ENCODE measurements at places on chromosomes 5 and 9. TPM values are rescaled to one million over a fixed set of nuclear protein-coding genes. Genes with fewer than 3 reads are reported as not detected.

DNA sequence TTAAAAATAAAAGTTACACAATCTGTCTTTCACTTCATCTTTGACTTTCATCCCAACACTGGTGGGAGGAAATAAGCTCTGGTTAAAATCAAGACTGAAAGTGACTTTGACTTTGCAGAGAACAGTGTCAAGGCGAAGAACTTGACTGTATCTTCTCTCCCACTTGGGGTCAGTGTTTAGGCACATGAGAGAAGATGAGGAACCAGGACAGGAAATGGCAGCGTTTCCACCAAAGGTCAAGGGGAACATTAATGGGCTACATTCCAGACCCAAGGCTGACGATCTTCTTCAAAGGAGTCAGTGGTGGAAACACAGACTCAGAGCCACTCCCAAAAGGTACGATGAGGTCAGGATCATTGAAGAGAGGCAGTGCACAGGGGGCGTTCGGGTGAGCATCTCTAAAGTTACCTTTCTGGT is 409.5 kb downstream of the ARHGEF28 start:
- DNase-seq: peak; percentile 80

- peak; percentile 83 for DNase-seq
Observed at GRCh38 chr5:171863935-171864334, 78.3 kb downstream of the SMIM23 start.

TAS2R1 gene
- not detected for total RNA-seq

RNF224 gene
- total RNA-seq: not detected

GRCh38 chr5:75964008-75964407 is 119.2 kb upstream of the SV2C start:
- DNase-seq: no peak

PLAC8L1 gene
- not detected for total RNA-seq

GRCh38 chr5:132487841-132488555 is 2.6 kb downstream of the IRF1 start:
- no peak for DNase-seq

DNA sequence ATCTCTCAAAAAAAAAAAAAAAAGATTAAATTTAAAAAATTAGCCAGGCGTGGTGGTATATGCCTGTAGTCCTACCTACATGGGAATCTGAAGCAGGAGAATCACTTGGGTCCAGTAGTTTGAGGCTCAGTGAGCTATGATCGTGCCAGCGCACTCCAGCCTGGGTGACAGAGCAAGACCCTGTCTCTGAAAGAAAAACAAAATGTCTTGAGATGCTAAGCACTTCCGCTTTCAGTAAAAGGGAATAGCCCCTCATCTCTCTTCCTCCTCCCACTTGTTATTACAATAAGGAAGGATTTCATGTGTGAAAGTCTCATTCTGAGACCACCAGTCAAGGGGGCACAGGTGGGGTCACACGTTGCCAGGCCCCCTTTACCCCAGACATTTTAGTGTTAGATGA is 79.4 kb downstream of the GOLPH3 start:
- DNase-seq: no peak

- DNase-seq: no peak
Observed at GRCh38 chr5:59819806-59820205, 73.7 kb downstream of the PDE4D start.

DNA sequence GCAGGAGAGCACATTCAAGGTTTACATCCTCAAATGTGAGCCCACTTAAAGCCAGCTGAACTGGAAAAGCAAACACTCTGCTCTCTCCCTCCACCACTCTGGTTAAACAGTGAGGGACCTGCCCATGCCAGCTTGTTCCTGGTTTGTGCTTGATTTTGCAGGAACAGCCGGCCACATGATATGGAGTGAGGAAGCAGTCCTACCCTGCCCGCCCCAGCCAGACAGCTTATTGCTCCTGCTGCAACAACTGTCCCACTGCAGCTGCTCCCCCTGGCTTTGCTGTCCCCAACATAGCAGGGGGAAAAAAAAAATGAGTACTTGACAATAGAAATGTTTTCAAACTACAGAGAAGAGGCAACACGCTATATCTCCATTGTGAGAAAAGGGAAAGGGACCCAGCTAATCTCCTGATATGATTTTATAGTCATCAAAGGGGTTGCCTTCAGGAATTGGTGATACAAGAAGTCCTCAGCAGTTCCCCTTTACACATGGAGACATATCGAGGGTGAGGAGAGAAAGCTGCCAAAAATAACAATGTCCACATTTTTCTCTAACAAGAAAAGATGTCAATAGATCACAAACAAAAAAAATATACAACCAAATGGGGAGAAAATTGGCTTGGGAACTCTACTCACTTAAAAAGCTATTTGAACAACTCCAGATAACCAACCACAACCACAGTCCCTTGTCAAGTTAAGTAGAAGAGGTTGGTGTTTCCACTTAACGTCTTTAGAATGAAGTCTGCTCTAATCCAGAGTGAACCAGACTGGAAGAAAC is 4.6 kb downstream of the MYO10 start:
- DNase-seq: peak; percentile 63

GRCh38 chr9:37290940-37291485 is 131.5 kb upstream of the GRHPR start:
- DNase-seq: peak; percentile 91

DNA sequence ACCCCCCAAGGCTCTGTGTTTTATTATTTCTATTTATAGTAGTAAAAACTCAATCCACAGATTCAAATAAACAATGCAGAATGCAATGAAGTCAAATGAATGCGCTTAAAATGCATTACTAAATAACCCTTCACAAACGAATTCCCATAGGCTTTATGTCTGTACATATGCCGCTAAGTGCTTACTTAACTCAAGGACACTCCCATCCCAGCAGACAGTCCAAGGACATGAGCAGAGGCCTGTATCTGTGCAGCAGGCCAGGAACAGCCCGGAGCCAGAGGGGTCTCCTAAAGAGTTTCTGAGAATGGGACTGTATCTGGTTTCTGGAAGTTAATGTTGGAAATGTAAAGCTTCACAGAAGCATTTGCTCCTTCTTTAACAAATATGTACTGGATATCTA is 59.8 kb downstream of the MARCHF11 start:
- no peak for DNase-seq

NKD2 gene
- 0.81 TPM for total RNA-seq

SLCO6A1 gene
- total RNA-seq: not detected

WWC1 gene
- 2.7 TPM for total RNA-seq

KIF24 gene
- total RNA-seq: 0.74 TPM

- no peak for DNase-seq
Observed at GRCh38 chr9:134367791-134368490, 41.7 kb downstream of the RXRA start.

- no peak for DNase-seq
Observed at GRCh38 chr5:64727150-64727549, 36.8 kb downstream of the SHISAL2B start.

DNA sequence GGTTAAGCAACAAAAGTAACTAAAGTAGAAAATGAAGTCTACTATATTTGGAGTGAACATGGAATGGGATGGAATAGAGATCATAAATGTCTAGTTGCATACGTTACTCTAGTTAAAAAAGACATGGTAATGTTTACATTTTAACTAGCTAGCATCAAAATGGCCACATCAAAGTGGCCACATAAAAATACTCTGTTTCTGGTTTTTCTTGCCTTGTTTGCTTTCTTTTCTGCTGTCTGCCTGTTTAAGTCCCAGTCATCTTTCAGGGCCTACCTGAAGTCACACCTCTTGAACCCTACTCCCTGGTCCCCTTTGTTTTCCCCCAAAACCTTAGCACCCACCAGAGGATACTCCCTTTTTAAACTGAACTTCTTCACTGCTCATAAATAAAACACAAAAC is 6.4 kb upstream of the KIF2A start:
- DNase-seq: no peak

LCN9 gene
- not detected for total RNA-seq

C9 gene
- total RNA-seq: not detected

ADAMTSL2 gene
- total RNA-seq: not detected

OR13C5 gene
- not detected for total RNA-seq

All from fibroblast of the aortic adventitia (primary cell).